Skin of body (tissue), 3 donors: ENCODE measurements at places on chromosomes 16 and 17. TPM values are rescaled to one million over a fixed set of nuclear protein-coding genes. Genes with fewer than 3 reads are reported as not detected.

Gene TEKT5
- total RNA-seq: 0.59 TPM

Gene TP53TG3
- total RNA-seq: not detected

Gene BTBD17
- total RNA-seq: not detected

Gene CHST4
- total RNA-seq: not detected

Gene GAS2L2
- total RNA-seq: not detected

Gene SLC16A6
- 2.5 TPM for total RNA-seq
